ENCODE measurements at places on chromosomes 1 and 21. TPM values are rescaled to one million over a fixed set of nuclear protein-coding genes. Genes with fewer than 3 reads are reported as not detected.

Gene MAP3K21
- 4.4 TPM for total RNA-seq

Gene ZNF648
- not detected for total RNA-seq

Gene FHAD1
- not detected for total RNA-seq

Gene RHBG
- total RNA-seq = not detected

Gene TMEM54
- not detected for total RNA-seq

Gene RPTN
- total RNA-seq = not detected

Gene IL19
- not detected for total RNA-seq

Gene S100A9
- 0.55 TPM for total RNA-seq

Gene TSEN15
- 52.6 TPM for total RNA-seq

Gene MTF2
- 55.5 TPM for total RNA-seq

Gene TTC22
- 20.9 TPM for total RNA-seq

Gene ITGB2
- 642 TPM for total RNA-seq

Gene TBX15
- not detected for total RNA-seq

Gene SLC9C2
- total RNA-seq = not detected

Gene IL24
- not detected for total RNA-seq

Gene ITSN1
- 2.7 TPM for total RNA-seq

Gene MX2
- 171 TPM for total RNA-seq

Gene LIPI
- total RNA-seq = not detected

Gene HSD3B1
- total RNA-seq = not detected

Gene COL24A1
- total RNA-seq = not detected

Gene FAM72C
- total RNA-seq = 19.8 TPM

Gene STUM
- not detected for total RNA-seq

Gene LCK
- total RNA-seq = 474 TPM

Gene SLAMF9
- not detected for total RNA-seq

Gene ADAMTSL4
- total RNA-seq = 1.4 TPM

Gene ZSWIM5
- 0.38 TPM for total RNA-seq

Gene CDC42
- 388 TPM for total RNA-seq

Gene C1orf185
- not detected for total RNA-seq

Gene EXO1
- 31.9 TPM for total RNA-seq

Gene FMN2
- not detected for total RNA-seq

Gene GLUL
- total RNA-seq = 227 TPM

Gene JAK1
- total RNA-seq = 205 TPM

Gene PKN2
- 25.5 TPM for total RNA-seq
